HuH-7.5 (cell line): ENCODE measurements at places on chromosomes 12 and 14.
A peak's percentile ranks its signal among the peaks of the same experiment; 100 is the strongest.

- peak; percentile 83 for DNase-seq
Measured at GRCh38 chr12:3491938-3492792, 1.2 kb downstream of the PRMT8 start.

- DNase-seq, result peak; percentile 40
Measured at GRCh38 chr12:6608592-6609281, 1.6 kb upstream of the CHD4 start.

GRCh38 chr12:32768518-32768917 lies 12.8 kb upstream of the YARS2 start:
- no peak for DNase-seq

GRCh38 chr14:93999573-93999972 lies 2.5 kb downstream of the CCDC197 start:
- DNase-seq, result no peak

DNA sequence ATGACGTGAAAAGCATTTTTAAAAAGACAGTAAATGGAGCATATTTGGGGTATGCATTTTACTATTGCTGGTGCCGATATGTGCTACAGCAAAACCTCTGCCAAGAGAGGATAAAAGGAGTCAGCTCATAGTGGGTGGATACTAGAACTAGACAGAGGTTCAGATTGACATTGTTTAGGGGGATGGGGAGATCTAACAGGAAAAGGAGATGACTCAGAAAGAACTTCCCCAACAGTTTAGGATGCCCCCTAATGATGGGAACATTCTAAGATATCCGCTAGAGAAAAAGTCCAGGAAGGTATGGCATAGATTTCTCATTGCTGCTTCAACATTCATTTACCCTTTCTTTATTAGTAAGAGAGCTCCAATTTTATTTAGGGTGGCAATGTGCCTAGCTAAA lies 110.5 kb upstream of the CLEC14A start:
- DNase-seq, result no peak

DNA sequence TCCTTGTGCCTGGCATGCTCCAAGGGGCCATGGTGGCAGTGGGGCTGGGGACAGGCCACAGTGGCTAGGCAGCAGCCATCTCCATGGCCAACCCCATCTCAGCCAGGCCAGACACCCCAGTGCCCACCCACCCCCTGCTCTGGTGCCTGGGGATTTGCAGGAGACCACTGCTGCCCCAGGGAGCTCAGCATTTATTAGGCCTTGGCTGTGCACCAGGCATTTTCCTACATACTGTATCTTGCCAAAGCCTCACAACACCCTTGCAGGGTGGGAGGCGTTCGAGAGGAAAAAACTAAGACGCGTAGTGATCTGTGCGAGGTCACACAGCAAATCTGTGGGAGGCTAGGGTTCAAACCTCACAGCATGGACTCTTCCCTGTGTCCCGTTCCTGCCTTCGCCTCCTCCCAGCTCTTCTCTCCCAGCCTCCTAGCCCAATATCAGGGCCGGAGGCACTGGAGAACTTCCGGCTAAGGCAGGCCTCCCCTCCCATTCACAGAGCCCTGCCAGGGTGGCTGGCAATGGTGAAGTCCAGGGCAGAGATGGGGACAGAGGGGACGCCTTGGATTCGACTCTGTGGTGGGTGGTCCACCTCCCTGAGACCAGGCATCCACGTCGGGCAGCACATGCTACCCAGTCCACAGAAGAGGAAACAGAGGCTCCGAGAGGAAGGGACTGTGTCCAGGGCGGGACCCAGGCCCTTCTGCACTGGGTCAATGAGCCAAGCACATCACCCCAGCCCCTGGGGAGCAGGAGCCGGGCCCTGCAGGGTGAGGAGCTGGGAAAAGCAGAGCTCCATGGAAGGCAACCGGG lies 57.4 kb downstream of the FAM222A start:
- DNase-seq, result no peak

DNA sequence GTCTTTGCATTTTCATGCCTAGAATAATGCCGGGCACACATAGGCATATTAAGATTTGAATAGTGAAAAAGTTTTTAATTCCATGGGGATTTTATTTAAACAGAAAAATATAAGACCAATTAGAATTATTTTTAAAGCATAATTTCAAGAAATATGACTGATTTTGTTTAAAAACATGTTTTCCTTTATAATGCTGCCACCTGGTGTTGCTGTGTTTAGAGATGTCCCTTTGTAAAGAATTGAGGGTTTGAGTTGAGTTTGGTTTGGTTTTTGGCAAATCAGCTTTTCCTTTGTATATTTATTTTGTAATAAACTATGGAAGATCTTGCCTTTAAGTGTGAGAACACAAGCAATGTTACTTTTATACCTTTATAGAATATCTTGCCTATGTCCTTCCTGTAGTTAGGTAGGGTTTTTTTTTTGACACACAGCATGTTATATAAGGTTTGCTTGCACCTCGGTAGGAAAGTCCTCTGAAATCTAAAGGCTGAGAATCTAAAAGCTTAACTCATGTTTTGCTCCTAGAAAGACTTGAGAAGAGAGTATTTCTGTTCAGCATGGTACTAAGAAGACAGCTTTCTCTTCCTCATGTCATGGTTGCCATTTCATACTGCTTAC lies 31.4 kb upstream of the SNAPC1 start:
- no peak for DNase-seq

DNA sequence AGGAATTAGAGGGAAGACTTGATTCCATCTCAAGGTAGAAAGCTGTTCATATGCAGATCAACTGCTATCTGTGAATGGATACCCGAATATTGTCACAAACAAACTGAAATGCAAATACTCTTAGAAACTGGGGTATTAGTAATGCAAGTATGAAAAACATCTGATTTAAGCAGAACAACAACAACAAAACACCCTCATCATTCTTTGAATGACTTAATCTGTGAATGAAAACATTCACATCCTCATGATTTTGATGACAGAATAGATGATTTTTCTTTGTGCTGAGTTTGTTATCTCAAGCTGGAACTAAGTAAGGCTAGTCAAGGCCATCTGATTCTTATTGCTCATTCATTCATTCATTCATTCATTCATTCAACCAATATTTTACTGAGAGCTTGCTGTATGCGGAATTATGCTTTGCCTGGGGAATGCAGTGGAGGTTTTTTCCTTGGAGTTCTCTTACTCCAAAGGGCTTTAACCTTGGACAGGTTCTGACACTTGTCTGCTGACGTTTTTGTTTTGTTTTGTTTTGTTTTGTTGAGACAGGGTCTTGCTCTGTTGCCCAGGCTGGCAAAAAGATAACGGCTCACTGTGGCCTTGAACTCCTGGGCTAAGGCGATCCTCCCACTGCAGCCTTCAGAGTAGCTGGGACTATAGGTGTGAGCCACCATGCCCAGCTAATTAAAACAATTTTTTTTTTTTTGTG lies 23.3 kb downstream of the OR10G3 start:
- DNase-seq, result no peak

DNA sequence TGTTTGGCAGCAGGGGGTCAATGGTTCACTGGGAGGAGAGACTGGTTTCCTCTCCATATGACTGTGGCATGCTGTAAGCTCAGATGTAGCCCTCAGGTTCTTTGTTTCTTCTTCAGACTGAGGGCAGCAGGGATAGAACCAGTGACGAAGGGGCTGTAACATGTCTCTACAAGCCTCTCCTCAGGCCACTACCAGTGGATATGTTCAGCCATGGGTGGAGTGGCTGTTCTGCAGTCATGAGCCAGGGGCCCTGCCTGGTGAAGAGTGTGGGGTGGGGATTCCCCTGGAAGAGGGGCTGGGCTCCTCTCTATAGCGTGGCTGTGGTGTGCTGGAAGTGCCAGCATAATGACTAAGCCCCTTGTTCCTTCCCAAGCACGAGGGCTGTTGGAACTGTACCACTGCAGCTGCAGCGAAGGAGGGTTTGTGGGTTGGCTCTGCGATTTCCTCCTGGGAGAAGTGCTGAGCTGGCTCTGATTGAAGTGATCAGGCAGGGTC lies 55.8 kb downstream of the CMAS start:
- no peak for DNase-seq

DNA sequence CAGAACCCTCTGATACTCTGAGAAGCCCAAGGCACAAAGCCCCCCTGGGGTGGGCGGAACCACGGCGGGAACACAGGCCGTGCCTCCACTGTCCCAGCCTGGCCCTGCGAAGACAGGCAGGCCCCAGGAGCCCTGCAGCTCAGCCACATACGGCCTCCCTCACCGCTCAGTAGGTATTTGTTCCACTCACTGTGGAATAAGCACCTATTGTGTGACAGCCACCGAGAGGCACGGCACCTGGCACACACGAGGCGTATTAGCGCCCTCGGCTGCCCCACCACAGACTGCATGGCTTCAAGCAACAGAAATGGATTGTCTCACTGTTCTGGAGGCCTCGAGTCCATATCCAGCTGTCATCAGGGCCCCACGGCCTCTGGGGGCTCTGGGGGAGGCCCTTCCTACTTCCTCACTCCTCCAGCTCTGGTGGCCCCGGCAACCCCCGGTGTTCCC lies 66.3 kb downstream of the NCOR2 start:
- no peak for DNase-seq

GRCh38 chr12:75613981-75614380 lies 102.6 kb upstream of the KRR1 start:
- no peak for DNase-seq

DNA sequence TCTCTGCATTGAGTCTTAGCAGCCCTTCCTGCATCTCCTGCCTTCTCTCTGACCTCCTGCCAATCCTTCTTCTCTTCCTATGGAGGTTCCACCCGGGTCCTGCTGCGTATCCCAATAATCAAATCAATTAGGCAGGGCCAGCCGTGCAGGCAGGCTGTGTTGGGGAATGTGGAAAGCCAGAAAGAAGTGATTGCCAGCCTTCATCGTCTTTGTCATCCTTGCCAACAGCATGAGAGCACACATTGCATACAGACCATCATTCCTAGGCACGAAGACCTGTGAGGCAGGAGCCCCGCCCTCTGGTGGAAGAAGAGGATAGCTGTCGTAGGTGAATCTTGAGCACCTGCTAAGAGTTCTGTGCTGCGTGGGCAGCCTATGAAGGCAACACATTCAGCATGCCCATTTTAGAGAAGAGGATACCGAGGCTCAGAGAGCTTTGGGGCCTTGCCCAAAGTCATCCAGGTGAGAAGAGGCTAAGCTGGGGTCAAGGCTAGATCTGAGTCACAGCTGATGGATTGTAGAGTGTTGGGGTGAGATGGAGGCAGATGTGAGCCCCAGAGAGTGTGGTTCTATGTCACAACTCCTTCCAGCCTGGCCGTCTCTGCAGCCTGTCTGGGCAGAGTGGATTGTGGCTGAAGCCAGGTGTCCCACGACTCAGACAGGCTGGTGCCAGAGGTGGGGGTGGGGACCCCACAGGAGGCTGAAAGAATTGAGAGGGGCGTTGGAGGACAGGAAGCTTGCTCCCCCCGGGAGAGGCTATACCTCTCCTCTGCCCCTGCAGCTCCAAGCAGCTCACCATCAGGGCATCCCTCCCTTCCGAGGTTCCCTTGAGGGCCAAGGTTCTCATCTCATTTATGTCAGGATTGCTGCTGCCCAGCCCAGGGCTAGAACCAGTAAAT lies 12.7 kb downstream of the C14orf132 start:
- DNase-seq, result peak; percentile 34

DNA sequence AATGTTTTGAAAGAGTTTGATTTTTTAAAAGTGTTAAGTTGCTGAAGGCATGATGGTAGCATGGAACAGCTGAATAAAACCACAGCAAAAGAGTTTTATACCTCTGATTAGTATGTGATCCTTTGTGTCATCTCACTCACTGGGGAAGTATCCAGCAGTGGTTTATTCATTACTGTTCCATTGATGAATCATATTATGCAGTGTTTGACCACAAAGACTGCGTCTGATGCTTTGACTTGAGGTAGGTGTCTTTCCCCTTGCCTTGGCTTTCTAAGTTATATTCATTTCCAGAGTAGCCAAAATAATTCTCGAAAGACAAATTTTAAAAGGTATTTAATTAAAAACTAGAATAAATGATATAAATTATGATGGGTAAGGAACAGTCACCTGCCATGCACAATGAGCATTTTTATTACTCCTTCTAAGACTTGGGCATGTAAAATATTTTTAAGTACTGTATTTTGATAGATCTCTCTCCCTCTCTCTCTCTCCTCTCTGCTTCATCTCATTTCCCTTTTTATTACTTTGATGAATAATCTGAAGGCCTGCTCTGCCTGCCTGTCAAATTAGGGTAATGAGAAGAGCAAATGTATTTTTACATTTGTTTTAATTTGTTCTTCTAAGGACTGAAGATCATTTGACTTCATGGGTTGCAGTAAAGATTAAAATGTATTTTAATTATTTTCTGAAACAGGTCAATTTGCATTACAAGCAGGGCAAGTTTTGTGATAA lies 164.9 kb downstream of the NAV3 start:
- DNase-seq, result no peak

DNA sequence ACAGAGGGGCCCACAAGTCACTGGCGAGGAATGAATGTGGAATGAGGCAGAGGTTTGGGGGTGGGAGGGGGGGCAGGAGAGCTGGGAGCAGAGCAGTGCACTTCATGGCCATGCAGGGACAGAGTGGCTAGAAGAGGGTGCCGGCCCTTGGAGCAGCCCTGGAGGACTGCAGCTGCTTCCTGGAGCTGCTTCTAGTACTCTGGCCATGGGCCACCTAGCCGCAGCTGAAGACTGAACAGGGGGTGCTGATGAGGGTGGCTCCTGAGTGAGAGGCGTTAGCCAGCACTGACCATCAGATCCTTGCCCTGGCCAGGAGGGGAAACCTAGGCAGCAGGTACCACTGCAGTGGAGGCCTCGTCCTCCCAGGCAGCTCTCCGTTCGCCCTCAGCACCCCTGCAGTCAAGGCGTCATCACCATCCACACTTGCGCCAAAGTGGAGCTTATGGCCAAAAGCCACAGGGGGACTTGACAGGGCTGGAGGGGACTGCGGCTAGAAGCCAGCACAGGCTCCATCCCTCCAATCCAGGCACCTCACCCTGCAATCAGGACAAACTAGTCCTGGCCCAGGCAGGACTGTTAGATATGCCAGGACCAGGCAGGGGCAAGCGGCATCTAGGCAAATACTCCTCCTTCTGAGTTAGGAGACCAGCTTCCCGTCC lies 16.4 kb downstream of the OTUB2 start:
- no peak for DNase-seq

GRCh38 chr12:115830070-115830469 lies 447.4 kb downstream of the MED13L start:
- DNase-seq, result no peak

DNA sequence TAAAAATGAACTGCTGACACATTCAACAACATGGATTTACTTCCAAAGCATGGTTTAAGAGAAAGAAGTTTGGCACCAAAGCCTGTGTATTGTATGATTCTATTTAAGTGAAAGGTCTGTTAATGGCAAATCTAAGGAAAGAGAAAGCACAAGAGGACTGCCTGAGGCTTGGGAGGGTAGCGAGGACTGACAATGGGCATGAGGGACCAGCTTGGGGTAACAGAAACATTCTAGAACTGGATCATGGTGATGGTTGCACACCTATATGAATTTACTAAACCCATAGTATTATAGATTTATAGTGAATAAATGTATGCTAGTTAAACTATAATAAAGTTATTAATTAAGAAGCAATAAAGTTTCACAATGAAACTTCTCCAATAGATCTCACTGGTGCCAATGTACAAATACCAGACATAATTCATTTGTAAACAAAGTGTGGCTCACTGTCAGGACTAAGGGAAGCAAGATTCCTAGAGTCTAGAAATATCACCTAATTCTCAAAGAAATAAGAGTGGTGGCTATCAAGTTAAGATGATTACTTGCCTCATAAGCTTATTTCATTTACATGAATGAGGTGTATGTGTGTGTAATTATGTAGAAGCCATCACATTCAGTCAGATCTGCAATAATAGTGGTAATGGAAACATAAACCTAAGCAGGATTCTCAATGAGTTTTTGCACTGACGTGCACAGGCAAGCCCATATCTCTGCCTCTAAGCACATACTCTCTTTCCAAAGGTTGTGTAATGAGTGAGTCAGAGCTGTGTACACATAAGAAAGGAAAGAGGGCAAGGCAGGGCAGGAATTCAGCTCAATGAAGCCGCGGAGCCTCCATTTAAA lies 353.4 kb downstream of the KCNH5 start:
- peak; percentile 24 for DNase-seq

- no peak for DNase-seq
Measured at GRCh38 chr12:93846936-93847516, 169.9 kb downstream of the CRADD start.
